ENCODE measurements at places on chromosomes 4 and X.

- H3K27ac ChIP-seq: peak overlapping the region; percentile 22
- no peaks in the 10 kb centered on the region for H3K27me3 ChIP-seq
- no peak overlapping the region for H3K4me3 ChIP-seq
- no peaks in the 10 kb centered on the region for H3K36me3 ChIP-seq
- H3K4me1 ChIP-seq: no peaks in the 10 kb centered on the region
Observed at GRCh38 chr4:120814886-120815285, 107.6 kb downstream of the PRDM5 start.

- no peaks in the 10 kb centered on the region for H3K36me3 ChIP-seq
- DNase-seq: peak; percentile 79
- H3K27ac ChIP-seq: no peak overlapping the region
- no peaks in the 10 kb centered on the region for H3K4me1 ChIP-seq
Observed at GRCh38 chr4:47733302-47734175, 104.3 kb downstream of the CORIN start.

GRCh38 chrX:12948495-12948894, 26.4 kb upstream of the TMSB4X start:
- peaks cover 20% of the 10 kb centered on the region for H3K4me1 ChIP-seq
- no peaks in the 10 kb centered on the region for H3K36me3 ChIP-seq
- DNase-seq: no peak
- H3K4me3 ChIP-seq: no peak overlapping the region
- no peak overlapping the region for H3K27ac ChIP-seq

DNA sequence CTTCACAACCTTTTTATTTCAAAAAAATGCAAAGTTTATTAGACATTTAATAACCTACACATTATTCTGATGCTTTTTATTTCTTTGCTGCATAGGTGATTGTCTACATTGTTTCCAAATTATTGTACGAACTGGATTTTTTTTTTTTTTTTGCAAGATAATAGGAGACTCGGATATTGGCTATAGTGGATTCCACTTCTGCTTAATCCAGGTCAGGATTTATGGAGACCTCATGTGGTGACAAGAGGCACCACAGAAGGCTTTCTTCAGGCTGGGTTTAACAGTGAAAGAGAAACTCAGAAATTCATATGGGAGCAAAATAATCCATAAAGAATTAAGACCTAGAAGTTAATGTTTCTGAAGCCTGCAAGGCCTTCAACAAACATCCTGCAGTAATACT, 2.4 kb upstream of the SLIT2 start:
- H3K4me3 ChIP-seq: no peak overlapping the region
- peaks cover 21% of the 10 kb centered on the region for H3K4me1 ChIP-seq
- peak; percentile 57 for DNase-seq
- H3K27me3 ChIP-seq: peaks cover 24% of the 10 kb centered on the region
- no peak overlapping the region for H3K27ac ChIP-seq

- H3K4me1 ChIP-seq: no peaks in the 10 kb centered on the region
- peaks cover 38% of the 10 kb centered on the region for H3K36me3 ChIP-seq
- H3K27me3 ChIP-seq: no peaks in the 10 kb centered on the region
- DNase-seq: no peak
Observed at GRCh38 chr4:102799816-102800215, 27.5 kb downstream of the UBE2D3 start.

DNA sequence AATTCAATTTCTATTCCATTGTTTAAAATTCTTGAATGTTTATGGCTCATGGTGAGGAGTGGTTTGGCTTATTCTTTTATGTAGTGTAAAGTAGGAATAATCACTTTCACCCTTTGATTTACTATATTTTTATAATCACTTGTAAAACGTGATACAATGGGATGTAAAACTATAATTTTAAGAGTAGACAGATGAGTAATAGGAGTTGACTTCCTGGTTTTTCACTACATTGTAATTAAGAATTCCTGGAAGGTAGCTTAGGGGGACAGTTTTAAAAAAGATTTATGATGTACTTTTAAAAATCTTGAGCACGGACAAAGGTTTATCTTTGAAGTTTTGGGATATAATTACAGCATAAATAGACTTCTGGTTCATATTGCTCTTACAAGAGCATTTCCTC, 65.3 kb downstream of the PDGFC start:
- no peaks in the 10 kb centered on the region for H3K27me3 ChIP-seq
- H3K27ac ChIP-seq: no peak overlapping the region
- H3K4me1 ChIP-seq: no peaks in the 10 kb centered on the region
